Activated CD4-positive, alpha-beta memory T cell treated with anti-CD3 and anti-CD28 coated beads for 36 hours (primary cell): ENCODE measurements at places on chromosomes 1 and 21. TPM values are rescaled to one million over a fixed set of nuclear protein-coding genes. Genes with fewer than 3 reads are reported as not detected.

DNA sequence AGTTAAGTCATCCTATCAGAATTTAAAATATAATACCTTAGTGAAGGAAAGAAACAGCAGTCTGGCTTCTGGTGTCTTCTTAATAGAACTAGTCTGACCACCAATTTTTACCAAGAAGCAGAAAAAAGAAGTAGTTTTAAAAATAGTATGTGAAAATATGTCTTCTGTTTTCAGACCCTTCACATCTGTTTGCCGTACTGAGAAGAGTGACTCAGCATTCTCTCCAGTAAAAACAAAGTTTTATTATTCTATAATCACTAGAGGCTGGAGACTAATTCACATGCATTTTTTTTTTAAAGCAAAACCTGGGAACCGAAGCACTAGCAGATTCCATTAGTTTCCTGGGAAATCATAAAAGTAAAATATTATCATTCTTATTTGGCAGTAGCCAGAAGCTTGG is 163.8 kb downstream of the COL24A1 start:
- no peak for DNase-seq

GRCh38 chr1:63987014-63987627 is 213.3 kb downstream of the ROR1 start:
- no peak for DNase-seq

- DNase-seq = no peak
These were observed 213.8 kb upstream of the JUN start for GRCh38 chr1:58997637-58998036.

DNA sequence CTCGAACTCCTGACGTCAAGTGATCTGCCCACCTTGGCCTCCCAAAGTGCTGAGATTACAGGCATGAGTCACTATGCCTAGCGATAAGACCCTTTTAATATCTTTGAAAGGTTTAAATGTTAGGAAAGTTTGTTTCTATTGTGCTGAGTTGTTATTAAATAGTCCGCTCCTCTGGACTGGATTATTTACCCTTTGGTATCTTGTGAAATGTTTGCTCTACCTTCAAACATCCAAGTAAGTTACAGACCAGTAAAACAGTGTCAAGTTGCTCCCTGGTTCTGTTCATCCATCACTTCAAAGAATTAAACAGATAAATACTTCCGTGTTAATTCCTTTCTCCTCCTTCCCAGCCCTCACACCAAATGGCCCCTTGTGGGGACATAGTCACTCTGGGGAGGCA is 44.8 kb downstream of the CASQ2 start:
- DNase-seq = no peak

DNA sequence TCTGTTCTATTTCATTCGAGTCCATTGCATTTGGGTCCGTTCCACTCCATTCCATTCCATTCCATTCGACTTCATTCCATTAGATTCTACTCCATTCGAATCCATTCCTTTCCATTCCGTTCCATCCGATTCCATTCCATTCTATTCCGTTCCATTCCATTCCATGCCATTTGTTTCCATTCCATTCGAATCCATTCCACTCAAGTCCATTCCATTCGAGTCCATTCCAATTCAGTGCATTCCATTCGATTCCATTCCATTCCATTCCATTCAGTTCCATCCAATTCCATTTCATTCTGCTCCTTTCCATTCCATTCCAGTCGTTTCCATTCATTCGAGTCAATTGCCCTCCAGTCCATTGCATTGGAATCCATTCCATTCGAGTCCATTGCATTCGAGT is 2603.7 kb upstream of the TPTE start:
- DNase-seq = no peak

- DNase-seq = no peak
These were observed 16.1 kb upstream of the LYST start for GRCh38 chr1:235882816-235883215.

DNA sequence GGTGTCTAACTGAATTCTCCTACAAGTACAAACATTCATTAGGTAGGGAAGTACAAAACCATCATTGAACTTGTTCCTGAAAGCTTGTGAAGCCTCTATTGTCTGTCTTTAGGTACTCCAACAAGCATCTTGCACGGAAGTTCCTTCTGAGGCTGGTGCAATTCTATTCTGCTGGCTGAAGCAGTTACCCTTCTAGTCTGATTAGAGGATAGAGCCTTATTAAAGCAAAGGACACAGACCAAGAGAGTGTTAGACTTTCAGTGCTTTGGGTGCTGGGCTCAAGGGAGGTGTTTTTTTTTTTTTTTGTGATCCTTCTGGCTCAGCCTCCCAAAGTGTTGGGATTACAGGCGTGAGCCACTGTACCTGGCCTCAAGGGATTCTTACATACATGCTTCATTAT is 43.8 kb downstream of the HHAT start:
- DNase-seq = no peak

The VWA5B1 gene
- total RNA-seq = not detected

- DNase-seq = no peak
These were observed 39.1 kb upstream of the ENAH start for GRCh38 chr1:225691861-225692516.

DNA sequence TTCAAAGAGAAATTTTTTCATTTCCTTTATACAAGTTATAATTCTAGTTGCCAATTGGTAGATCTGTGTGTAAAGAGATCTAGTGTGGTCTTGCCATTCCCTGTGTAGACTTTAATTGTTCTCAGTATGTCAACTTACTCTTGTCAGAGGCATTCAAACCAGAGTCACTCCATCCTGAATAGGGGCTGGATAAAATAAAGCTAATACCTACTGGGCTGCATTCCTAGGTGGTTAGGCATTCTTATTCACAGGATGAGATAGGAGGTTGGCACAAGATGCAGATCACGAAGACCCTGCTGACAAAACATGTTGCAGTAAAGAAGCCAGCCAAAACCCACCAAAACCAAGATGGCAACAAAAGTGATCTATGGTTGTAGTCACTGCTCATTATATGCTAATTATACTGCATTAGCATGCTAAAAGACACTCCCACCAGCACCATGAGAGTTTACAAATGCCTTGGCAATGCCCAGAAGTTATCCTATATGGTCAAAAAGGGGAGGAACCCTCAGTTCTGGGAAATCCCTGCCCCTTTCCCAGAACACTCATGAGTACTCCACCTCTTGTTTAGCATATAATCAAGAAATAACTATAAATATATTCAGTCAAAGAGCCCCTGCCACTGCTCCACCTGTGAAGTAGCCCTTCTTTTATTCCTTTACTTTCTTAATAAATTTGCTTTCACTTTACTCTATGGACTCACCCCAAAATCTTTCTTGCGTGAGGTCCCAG is 74.0 kb upstream of the ADAMTS5 start:
- no peak for DNase-seq

DNA sequence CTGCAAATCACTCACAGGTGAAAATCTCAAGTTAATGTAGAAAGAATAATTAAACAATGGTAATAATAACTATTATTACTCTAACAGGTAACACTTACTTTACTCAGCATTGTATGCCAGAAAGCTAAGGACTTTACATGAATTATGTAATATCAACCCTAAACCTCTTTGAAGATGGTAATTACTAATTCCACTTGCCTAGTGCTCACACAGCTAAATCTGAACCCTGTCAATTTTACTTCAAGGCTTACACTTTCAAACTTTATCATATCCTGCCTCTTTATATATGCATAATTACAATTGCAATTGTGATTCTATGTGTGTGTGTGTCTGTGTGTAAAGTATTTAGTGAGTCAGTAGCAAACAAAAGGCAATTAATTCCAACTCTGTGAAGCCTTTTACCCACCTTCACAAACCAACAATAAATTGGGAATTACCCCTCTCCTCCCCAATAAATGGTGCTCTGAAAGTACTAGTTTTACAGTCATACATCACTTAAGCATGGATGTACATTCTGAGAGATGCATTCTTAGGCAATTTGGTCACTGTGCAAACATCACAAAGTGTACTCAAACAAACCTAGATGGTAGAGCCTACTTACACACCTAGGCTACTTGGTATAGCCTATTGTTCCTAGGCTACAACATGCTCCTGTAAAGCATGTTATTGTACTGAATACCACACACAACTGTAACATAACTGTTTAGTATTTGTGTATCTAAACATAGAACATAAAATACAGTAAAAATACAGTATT is 5.9 kb downstream of the ZNF644 start:
- no peak for DNase-seq

The KIF2C gene
- total RNA-seq = 113 TPM

The DISP1 gene
- total RNA-seq = 1.1 TPM

GRCh38 chr1:106956721-106957120 is 99.8 kb upstream of the PRMT6 start:
- DNase-seq = no peak

- no peak for DNase-seq
These were observed 66.8 kb downstream of the SLC27A3 start for GRCh38 chr1:153842006-153842471.

- DNase-seq = no peak
These were observed 206.2 kb upstream of the C1orf87 start for GRCh38 chr1:60279798-60280197.

GRCh38 chr1:116001739-116002487 is 25.6 kb downstream of the SLC22A15 start:
- no peak for DNase-seq

GRCh38 chr1:9440763-9441194 is 98.5 kb upstream of the SLC25A33 start:
- DNase-seq = no peak

- no peak for DNase-seq
These were observed 714 bp upstream of the AKIRIN1 start for GRCh38 chr1:38990386-38990737.
